LHCN-M2 (cell line): ENCODE measurements at places on chromosomes 12 and 14. TPM values are rescaled to one million over a fixed set of nuclear protein-coding genes. Genes with fewer than 3 reads are reported as not detected.

GRCh38 chr14:75223664-75224154 lies 47.3 kb upstream of the TMED10 start:
- peak; percentile 65 for DNase-seq

DNA sequence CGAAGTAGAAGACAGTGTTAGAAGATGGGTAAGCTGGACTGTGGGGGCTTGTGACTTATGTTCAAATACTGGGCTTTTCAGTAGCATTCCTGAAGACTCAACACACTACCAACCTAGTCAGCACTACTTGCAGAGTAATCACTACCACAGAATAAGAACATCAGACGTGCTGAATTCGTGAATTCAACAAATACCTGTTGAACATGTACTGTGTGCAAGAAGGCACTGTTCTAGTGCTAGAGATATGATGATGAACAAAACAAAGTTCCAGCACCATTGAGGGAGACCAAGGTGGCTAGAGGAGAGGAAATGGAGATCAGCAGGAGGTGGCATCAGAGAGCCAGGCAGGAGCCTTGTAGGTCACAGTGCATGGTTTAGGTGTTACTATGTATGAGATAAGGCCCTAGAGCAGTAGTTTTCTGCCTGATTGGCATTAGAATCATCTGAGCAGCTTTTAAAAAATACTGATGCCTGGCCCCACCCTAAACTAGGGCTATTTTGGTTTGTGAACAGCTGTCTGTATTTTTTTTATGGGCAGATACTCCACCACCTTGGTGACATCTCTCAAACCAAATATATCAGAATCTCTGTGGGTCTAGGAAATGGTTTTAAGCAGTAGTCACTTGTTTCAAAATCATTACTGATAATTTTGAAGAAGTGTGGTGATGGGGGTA lies 26.8 kb downstream of the FERMT2 start:
- peak; percentile 37 for DNase-seq

DNA sequence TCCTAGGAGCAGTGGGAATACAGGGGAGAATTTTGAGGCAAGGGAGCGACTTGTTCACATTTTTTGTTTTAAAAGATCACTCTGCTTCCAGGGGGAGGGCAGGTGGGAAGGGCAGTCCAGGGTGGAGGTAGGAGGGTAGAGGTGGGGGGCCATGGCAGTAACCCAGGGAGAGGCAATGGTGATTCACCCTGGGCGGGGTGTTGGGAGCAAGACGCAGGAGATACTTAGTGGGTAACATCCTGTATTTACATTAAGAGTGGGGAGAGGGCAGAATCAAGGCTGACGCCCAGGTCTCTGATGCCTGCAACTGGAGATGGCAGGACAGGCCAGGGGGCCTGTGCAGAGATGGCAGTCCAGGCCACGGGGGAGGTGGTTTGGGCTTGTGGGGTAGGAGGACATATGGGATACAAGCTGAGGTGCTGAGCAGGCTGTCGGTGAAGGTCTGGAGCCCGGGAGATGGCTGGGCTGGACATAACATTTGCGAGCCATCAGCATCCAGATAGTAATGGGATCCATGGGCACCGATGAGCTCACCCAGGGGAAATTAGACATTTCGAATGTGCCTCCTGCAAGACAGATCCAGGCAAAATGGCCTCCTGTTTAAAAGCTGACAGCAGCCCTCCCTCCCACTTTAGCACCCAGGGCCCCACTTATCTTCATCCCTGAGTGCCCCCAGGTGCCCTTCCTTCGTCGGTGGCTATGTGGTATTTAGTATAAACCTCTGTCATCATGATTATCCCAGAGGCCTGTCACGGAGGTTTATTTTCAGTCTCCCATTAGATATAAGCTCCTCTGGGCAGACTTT lies 9.3 kb downstream of the EML1 start:
- DNase-seq: no peak

GRCh38 chr12:111748867-111749266 lies 17.9 kb upstream of the ALDH2 start:
- no peak for DNase-seq

GRCh38 chr14:104082807-104083206 lies 2.7 kb upstream of the ASPG start:
- DNase-seq: no peak

DNA sequence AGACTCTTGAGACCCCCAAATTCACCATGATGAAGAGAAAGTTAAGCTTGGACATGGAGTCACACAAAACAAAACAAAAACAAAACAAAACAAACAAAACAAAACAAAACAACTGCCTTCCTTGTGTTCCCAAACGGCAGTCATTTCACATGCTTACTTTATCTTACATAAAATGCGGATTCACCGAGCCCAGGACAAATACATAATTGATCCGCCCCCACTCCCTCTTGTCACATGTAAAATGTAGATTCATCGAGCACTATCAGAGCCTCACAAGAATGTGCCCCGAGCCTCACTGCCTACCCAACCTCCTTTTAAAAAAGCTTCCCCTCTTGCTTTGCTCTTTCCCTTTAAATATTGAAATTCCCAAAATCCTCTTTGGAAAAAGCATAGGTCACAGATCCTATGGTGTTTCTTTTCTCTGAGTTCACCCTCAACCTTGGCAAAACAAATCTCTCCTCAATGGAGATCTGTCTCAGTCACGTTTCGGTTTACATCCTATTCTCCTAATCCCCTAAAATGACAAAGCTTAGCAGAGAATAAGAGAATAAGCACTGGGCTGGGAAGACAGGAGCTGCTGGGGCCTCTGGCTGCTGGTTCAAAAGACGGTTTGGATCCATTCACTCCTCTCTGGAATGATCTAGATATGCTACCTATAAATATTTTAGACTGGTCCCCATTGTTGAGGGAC lies 83.7 kb downstream of the NINJ2 start:
- DNase-seq: no peak

DNA sequence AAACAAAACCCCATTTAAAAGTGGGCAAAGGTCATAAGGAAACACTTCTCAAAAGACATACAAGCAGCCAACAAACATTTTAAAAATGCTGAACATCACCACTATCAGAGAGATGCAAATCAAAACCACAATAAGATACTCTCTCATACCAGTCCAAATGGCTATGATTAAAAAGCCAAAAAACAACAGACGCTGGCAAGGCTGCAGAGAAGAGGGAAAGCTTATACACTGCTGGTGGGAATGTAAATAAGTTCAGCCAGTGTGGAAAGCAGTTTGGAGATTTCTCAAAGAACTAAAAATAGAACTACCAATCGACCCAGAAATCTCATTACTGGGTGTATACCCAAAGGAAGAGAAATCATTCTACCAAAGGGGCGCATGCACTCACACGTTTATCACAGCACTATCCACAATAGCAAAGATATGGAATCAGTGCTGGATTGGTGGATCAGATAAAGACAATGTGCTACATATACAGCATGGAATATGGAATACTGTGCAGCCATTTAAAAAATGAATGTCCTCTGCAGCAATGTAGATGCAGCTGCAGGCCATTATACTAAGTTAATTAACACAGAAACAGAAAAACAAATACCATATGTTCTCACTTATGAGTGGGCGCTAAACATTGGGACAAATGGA lies 102.1 kb upstream of the DAAM1 start:
- DNase-seq: peak; percentile 13

Gene GCN1
- total RNA-seq: 66.6 and 71.0 TPM in 2 replicates

DNA sequence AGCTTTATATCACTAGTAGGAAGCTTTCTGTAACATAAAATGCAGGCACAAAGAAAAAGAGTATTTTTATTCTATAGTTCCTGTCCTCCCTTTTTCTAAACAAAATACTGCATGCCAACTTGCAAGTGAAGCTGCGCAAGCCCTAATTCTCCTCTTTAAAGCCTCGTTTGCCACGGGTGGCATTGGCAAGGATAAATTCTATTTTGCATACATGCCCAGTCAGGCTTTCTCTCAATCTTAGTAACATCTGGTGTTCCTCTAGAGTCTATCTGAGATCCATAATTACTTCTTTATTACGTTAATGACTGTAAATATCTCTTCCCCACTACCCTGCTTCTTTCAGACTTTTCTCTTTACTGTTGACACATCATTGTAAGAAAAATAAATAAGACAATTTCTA lies 97.1 kb upstream of the DAAM1 start:
- no peak for DNase-seq

- DNase-seq: peak; percentile 80
These were observed 77.4 kb downstream of the SCARB1 start for GRCh38 chr12:124786061-124786964.
